ENCODE measurements at places on chromosomes 1 and 21.

- no peak for DNase-seq
Observed at GRCh38 chr1:201566933-201567801, 28.2 kb downstream of the NAV1 start.

GRCh38 chr1:229011022-229011421 is 259.9 kb upstream of the RAB4A start:
- DNase-seq: no peak

- no peak for DNase-seq
Observed at GRCh38 chr1:4801192-4801924, 146.9 kb downstream of the AJAP1 start.

DNA sequence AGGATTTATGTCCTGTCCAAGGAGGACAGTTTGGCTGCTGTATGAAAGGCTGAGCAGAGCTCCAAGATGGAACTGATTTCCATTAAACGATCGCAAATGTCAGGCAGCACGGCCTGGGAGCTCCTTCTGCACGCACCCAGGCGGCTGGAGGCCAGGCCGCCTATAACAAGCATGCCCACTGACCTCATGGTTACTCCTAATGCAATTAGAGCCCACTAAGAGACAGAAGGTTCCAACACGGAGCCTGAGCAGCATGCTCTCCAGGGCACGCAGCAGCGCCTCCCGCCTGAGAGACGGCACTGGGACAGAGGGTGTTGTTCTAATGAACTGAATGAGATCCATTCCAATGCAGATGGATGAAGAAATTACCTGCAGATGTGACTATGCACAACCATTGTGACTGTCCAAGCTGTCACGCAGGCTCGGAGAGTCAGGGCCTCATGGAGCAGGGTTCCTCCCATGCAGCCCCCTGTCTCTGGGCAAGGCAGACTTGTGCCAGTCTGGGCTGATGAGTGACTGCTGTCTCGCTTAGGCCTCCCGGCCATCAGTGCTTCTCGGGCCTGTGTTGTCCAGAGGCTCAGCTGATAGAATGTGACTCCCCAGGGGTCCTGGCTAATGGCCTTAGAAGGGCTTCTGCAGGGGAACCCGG is 25.2 kb upstream of the CDCA8 start:
- DNase-seq: no peak

- DNase-seq: no peak
Observed at GRCh38 chr21:38819719-38820159, 14.0 kb downstream of the ETS2 start.

GRCh38 chr1:2240270-2241156 is 12.4 kb downstream of the SKI start:
- DNase-seq: no peak

- DNase-seq: no peak
Observed at GRCh38 chr1:85274969-85275453, 1.4 kb downstream of the BCL10 start.

DNA sequence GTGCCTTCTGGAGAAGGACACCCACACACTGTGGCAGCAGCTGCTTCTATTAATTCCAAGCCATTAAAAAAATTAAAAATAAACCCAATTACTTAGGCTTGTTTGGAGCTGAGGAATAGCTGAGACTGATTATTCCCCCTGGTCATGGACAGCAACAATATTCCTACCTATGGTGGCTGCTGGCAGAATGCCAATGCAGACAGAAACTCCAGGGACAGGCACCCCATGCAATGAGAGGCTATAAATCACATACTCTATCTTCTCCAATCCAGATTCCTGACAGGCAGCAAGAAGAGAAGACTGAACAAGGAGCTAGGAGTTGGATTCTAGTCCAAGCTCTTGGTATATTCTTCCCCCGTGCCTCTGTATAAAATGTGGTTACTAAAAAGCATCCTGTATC is 275.4 kb upstream of the BEND5 start:
- no peak for DNase-seq

DNA sequence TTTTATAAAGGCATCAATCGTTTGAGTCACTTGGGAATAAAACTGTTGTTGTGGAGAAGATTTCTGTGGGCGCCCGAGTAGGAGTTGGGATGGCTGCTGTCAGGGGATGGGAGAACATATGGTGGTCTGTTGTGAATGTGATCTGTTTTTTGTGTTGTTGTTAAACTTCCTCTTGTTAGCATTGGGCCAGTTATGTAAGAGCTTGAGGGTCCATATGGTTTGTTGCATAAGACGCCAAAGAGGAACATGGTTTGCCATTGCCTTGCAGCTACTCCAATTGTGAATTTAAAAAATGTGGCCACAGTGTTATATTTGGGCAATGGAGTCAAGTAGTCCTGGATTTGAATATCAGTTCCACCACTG is 136.1 kb upstream of the JUN start:
- DNase-seq: no peak

GRCh38 chr1:16318555-16318954 is 33.7 kb downstream of the FBXO42 start:
- DNase-seq: no peak

DNA sequence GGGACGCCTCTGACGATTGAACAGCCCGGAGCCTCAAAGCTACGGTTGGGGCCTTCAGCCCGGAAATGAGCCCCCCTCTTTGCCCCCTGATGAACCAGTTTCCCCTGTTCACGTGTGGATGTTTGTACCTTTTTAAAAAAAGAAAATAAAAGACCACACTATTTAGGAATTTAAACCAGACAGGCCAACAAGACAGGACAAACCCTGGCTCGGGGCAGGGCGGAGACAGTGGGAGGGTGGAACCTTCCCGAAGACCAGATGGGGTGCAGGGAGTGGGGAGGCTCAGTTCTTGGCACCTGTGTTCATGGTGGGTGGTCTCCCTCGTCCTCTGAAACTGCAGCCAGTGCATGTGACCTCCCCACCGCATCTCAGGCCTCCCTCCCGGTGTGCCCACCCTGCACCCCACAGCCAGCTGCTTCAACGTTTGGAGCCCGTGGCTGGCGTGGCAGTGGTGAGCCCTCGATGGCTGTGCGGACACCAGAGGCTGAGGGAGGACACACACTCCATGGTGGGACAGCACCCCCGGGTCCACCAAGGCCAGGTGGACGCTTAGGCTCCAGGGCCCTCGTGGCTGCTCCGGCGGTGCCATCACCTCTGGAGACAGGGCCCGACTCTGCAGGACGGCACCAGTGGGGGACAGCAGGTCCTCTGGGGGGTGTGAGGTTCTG is 45.6 kb downstream of the COL18A1 start:
- no peak for DNase-seq

- DNase-seq: no peak
Observed at GRCh38 chr1:31911994-31912780, 26.0 kb downstream of the PTP4A2 start.

GRCh38 chr1:219581766-219582165 is 31.1 kb downstream of the ZC3H11B start:
- DNase-seq: no peak

GRCh38 chr1:74502858-74503257 is 9.6 kb downstream of the LRRC53 start:
- no peak for DNase-seq

DNA sequence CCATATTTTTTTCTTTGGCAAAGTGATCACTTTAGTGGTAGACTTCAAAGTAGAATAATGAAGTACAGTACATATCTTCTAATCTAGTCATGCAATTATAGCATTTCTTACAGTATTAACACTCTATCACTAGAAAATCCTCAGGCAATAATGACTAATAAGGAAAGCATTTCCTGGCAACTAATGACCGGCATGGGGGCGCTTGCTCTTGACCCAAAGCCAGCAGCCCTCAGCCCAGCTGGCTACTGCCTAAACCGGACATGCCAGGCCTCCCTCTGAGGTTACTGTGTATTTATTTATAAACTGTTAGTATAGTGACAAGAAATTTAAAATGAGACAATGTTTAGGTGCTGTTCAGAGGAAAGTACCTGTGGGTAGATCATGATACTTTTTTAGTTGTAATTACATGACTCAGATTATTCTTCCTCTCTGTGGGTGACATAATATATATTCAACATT is 633.8 kb downstream of the PTPRC start:
- DNase-seq: peak; percentile 79

DNA sequence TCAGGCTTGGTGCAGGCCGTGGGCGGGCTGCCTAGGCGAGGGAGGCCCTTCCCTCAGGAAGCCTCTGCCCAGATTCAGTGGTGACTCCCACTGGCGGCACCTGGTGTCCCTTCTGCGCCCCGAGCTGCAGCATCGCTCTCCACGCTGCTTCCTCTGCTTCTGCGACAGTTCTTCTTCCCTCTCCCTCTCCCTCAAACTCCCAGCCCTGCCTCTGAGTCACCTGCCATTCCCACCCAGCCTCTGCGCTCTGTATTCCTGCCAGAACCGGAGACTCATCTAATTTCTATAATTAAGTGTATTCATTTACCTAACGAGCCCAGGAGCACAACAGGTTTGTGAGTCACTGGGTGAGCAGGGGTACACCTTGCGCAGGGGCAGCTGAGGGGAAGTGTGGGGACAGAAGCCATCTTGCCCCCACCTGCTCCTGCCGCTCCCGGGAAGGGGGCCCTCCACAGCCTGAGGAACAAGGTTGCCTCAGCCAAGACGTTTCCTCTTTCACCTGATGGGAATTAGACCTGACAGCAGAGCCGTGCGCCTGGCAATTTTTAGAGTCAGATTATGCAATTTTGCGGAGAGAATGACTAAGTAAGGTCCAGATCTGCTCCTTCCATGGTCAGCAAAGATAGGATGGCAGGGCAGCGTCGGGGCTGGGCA is 19.4 kb downstream of the KCNC4 start:
- DNase-seq: no peak

DNA sequence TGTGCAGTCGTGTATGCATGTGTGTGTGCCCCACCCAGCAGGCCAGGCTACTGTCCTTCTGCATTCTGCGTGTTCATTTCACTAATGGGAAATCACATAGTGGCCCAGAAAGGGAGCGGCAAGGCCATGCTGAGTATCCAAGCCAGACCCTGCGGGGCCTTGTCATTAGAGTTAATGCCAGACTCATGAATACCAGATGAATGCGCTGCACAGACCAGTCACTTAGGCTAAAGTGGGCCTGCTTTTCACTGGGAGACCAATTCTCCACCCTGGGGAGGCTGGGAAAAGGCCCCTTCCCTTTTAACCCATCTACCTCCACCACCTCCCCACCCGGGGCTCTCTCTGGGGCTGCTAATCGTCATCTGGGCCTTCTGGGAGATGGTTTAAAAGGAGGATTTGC is 17.0 kb upstream of the GRIK3 start:
- no peak for DNase-seq

DNA sequence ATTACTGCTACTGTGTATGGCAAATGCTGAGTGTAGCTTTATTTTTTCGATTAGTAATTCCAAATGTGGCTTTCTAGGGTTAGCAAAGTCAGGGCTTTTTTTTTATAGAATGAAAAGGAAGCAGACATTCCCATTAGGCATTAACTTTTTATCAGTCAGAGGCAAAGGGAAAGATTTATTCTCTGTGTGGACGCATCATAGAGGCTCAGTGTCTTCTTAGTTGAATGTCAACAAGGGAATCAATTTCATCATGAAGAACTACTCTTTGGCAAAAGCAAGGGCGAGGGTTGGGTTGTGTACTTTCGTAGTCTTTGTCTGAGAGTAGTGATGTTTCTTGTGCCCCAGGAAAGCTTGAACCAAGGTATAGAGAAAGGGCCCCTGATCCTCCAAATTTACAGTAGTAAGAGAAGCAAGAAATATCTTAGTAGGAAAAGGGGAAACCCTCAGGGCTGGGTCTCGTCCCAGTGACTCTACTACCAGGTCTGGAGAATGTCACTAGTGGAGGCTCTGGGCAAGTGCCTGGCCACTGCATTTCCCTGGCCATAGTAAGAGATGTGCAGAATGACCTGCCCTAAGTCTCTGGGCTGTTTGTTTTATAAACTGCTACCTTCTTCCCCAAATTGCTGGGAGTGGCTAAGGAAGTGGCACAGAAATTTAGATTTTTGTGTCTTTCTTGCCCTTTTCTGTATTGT is 30.0 kb upstream of the MACF1 start:
- no peak for DNase-seq

DNA sequence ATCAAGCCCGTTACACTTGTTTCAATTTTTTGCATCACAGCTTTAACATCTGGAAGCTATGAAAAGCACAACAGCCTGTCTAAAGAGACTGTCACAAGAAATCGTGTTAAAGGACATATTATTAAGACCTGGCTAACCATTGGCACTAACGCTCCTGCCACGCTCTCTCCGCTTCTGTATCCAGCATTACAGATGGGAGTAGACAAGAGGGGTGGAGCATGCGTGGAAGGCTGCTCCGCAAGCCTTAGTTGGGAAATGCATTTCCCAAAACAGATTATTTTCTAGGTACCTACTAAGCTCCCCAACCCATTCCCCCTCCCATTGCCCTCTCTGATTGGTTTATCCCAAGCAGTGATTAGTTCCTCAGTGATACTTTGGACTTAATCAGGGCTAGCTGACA is 72.4 kb downstream of the NTNG1 start:
- no peak for DNase-seq

- no peak for DNase-seq
Observed at GRCh38 chr1:218742467-218743262, 397.5 kb downstream of the TGFB2 start.

DNA sequence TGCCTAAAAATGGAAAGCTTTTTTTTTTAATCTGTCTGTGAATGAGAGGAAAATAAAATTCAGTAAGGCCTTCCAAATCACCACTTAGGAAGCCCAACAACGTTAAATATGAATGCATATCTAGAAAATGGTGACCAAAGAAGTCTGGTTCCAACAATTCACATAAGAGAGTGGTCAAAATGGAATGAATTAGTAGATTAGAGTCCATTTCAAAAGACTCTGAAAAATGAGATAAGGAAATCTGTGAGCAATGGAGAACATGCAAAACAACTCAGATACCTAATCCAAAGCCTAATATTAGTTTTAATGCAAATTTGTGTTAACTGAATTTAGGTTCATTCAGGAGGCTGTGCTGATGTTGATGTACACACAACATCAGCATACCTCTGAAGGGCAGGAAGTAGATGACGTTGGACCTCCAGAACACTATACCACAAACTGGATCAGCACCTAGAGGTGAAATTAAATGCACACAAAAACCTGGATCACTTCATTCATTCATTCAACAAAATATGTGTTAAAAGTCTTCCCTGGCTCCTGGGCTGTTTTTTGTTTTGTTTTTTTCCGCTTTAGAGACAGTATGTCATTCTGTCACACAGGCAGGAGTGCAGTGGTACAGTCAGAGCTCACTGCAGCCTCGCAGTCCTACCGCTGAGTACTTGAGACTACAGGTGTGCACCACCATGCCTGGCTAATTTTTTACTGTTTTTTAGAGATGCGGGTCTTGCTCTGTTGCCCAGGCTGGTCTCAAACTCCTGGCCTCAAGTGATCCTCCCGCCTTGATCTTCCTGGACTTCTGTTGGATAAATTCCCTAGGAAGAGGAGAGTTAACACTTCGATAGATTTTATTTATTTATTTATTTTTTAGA is 4.9 kb upstream of the BRWD1 start:
- DNase-seq: no peak

- peak; percentile 62 for DNase-seq
Observed at GRCh38 chr1:235417086-235417697, 50.0 kb downstream of the TBCE start.

Measured in AG04449 (cell line).